ENCODE measurements at places on chromosomes 16 and 17.

GRCh38 chr16:54063279-54063773, 223.3 kb downstream of the IRX3 start:
- no peak for DNase-seq

DNA sequence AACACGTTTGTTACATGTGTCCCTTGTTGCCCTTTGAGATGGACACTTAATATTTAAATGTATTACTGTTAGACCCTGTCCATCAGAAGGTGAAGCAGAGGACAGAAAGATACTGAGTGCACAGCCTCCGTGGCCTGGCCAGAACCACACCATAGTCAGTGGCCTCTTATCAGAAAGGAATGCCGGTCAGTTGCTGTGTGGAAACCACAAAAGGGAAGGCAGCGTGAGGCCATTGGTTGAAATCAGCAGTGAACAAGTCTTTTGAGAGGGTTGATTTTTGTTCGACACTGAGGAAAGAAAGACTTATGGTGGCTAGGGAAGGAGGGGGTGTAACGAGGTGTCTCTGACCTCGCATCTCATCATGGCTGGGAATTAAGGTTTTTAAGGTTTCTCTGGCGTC, 85.4 kb upstream of the CLEC18A start:
- DNase-seq: no peak

GRCh38 chr17:50575581-50576210, 15.2 kb downstream of the CACNA1G start:
- no peak for DNase-seq

GRCh38 chr16:85134076-85134788, 22.0 kb upstream of the CIBAR2 start:
- DNase-seq: no peak

GRCh38 chr17:33889766-33890165, 365.3 kb upstream of the CCL2 start:
- DNase-seq: no peak

GRCh38 chr17:38535886-38536285, 69.9 kb downstream of the SRCIN1 start:
- DNase-seq: no peak

DNA sequence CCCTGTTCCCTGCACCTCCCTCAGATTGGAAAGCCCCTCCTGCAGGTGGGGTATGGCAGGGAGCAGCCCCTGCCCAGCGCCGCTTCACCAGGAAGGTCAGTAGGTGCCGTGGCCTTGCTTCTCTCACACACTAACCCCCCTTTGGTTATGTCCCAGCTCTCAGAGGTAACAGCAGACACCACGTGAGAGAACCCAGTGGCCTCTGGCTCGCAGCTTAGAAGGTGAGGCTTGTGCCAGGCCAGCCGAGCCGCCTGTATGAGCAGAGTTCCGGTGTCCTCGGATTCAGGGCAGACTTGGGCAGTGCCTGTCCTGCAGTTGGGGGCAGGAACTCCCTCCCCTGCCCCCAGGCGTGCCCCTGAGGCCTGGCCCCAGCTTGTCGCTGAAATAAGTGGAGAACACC, 47.1 kb downstream of the PRMT7 start:
- no peak for DNase-seq

DNA sequence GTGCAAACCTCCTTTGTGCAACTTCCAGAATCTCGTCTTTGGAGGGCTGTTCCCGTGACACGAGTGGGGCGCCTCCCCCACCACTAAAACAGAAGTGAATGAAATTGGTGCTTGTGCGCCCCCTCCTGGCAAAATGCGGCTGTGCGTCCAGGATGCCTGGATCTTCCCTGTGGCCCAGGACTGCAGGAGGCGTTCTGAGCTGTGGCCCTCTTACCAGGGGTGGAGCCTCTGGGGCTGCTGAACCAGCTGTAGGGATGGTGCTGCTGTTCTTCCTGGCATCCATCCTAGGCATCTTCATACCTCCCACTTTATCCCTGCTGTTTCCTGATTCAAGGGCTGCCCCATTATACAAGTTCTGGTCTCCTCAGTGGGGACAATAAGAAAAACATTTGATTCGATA, 18.5 kb upstream of the NAGLU start:
- DNase-seq: peak; percentile 95

DNA sequence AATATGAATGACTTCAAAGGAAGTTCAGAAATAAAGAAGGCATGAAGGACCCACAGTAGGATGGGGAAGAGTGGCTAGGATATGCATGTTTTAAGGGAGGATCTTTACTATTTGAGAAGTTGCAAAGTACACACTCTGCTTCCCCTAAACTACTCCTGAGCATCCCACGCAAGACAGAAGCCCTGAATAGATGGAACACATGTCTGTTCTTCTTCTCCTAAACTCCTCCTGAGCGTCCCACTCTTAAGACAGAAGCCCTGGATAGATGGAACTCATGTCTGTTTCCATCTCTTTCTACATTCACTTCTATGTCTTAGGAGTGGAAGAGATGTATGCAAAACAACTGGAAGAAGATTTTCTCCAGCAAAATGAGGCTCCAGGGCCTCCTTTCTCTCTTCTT, 88.4 kb downstream of the VAT1L start:
- DNase-seq: no peak

- DNase-seq: no peak
These were observed 5.3 kb downstream of the IFI35 start for GRCh38 chr17:43011728-43012472.

DNA sequence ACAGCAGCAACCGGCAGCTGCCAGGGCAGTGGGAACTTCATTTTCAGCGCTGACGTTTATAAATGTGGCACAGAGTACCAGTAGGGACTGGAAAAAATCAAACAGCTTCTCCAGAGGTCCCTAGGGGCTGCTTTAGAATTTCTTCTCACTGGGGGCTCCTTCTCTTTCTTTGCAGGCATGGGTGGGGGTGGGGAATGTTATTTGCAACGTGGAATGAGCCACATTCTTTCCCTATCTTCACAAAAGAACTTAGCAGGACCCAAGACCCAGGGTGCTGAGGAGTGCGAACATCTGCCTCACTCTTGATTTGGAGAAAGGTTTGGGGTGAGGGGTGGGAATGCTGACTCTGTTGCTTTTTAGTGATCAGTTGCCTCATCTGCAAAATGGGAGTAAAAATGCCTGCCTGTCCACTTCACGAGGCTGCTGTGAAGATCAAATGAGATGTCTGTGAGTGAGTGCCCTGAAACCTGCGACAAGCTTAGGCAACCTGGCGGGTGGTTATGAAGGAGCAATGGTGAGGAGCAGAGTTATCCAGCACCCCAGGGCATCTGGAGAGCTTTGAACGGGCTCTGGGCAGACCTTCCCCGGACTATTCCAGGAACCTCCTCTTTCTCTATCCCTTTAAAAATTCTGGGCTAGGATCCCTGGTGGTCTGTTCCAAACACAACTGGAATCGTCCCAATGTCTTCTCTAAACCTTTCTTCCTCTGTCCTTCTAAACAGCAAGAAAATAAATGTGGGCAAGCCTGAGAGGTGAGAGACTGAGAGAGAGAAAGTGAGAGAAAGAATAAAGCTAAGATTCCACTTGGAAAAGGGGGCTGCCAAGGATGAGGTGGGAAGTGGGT, 10.7 kb upstream of the PIPOX start:
- DNase-seq: no peak

GRCh38 chr16:57863434-57864160, 61.3 kb upstream of the KIFC3 start:
- DNase-seq: peak; percentile 86

DNA sequence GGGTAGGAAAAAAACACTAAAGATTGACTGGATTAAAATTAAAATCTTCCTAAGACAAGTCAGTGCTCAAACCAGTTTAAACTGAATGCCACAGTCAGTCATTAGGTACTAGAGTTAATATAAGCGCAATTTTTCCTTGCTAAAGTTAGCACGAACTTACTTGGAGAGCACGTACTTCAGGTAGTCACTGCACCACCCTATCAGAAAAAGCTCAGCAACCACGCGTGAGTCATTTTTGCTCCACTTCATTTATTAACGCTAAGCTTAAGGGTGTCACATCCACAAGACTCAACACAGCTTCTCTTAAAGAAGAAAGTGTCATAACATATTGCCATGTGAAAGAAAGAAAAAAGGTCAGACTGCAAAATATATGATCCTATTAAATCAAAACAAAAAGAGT, 53.1 kb downstream of the TEX2 start:
- DNase-seq: no peak

DNA sequence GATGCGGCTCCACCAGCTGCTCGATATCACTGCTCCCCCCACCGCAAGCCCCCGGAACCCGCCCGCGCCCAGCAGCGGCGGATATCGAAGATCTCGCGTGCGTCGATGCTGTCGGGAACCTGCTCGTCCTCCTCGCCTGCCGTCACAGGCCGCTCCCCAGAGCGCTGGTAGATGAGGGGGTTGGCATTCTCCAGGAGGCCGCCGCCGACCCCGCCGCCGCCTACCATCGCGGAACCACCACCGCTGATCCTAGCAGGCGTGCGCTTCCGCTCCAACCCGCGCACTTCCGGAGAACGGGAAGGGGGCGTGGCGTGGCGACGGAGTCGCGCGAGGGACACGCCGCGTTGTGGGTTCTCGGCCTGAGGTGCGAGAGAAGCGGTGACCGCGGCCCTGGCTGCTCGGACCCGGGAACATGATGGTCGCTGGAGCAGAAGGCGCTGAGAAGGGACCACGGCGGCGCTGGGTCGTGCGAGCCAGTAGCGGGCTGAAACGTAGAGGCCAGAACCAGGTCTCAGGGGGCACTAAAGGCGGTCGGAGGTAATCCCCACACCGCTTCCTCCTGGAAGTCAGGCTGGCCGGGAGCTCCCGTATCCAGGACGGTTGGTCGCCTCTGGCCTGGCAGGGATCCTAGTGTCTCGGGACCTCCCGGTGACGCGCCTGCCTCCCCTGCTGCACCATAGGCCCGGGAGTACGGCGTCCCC, at the start of gene CIAO2B:
Gene CIAO2B, minus strand, starts transcription at position 265 of the 701 bp plus-strand sequence. Its CDS starts 38 bp downstream, at position 227.
- peak; percentile 94 for DNase-seq

GRCh38 chr16:13926891-13927290, 6.9 kb downstream of the ERCC4 start:
- DNase-seq: no peak

DNA sequence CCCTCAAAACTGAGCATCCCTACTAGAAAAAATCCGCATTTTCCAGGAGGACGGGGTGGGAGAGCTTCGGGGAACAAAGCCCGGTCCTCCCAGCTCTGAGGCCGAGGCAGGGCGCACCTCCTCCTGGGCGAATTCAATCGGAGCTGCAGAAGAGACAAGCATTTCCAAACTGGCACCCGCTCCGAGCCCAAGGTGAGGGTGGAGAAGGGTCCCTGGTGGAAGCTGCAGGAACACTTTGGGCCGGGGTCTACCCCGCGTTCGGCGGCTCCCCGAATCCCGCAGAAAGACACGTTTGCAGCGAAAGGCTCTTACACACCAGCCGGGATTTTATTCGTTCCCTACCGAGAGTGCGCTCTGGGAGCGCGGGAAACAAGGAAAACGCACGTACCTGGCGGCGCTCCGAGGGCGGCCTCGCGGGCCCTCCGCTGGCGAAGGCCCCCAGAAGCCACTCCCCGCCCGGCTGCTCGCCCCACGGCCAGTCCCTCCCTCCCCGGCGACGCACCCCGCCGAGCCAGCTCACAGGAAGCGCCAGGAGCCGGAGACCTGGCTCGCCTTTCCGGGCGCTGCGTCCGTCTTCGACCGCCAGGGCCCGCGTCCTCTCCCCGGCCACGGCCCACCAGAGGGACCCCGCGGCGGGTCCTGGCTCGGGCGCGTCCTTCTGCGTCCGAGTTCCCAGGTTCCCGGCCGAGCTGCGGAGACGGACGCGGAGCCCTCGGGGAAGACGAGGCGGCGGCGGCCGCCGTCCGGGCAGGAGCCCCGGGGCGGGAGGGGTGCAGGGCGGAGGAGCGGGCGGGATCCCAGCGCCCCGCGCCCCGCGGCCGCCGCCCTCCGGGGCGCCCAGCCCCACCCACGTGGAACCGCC, 49.8 kb upstream of the BAHCC1 start:
- DNase-seq: peak; percentile 95

DNA sequence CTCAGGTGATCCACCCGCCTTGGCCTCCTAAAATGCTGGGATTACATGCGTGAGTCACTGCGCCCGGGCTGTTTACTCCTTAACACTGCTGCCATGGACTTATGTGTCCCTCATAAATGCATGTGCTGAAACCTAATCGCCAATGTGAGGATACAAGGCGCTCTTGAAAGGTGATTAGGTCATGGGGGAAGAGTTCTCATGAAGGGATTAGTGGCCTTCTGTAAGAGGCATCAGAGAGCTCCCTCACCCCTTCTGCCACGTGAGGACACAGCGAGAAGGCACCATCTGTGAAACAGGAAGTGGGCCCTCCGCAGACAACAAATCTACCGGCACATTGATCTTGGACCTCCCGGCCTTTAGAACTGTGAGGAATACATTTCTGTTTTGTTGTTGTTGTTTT, 19.1 kb downstream of the ITPRIPL2 start:
- no peak for DNase-seq

- DNase-seq: no peak
These were observed 135.0 kb downstream of the BRIP1 start for GRCh38 chr17:61728297-61728836.

DNA sequence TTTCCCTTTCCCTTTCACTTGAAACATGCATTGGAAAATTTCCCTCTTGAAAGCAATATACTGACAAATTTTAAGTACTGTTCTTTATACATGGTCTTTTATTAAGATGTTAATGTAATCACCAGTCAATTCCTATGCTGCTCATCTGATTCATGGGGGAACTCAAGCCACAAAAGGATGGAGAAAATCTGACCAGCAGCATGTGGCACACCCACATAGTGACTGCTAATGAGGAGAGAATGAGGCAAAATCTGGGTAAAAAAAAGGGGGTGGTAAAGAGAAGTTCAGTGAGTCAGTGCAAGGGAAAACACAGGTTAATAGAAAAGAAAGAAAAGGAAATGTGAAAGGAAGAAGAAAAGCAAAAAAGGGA, 11.3 kb downstream of the RFFL start:
- DNase-seq: no peak

GRCh38 chr16:27945233-27945973, 118.1 kb downstream of the GSG1L start:
- no peak for DNase-seq

- DNase-seq: no peak
These were observed 3.1 kb upstream of the TLCD2 start for GRCh38 chr17:1713160-1713877.

GRCh38 chr16:11225677-11226549, 30.1 kb downstream of the SOCS1 start:
- DNase-seq: no peak

DNA sequence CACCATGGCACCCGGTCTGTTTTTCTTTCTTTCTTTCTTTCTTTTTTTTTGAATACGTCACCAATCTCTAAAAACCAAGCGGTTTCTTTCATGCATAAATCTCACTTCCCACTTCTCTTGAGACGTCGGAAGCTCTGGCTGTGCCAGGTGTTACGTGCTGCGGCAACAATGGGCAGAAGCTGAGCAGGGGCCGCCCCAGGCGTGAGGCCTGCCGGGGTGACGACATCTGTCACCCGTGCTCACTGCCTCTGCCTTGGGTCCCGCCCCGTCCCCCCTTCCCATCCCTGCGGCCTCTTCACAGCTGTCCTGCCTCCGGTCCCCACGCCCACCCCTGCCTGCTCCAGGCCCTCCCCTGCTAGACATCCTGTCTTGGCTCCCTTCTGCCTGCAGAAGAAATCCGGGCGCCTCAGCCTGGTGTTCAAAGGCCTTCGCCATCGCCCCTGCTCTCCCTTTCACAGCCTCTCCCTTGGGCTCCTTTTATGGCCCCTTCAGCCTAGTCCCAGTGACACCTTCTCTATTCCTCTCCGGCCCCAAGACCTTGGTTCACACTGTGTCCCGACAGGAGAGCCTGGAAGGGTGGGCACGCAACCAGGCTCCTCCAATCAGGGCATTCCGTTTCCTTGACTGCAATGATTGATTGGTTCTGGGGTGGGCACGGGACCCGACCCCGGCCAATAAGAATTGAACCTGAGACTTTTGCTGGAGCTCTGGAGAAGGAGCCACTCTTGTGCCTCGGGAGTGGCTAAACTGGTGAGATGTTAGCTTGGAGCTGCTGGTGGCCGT, 4.8 kb downstream of the P2RX1 start:
- DNase-seq: no peak
